T-helper 22 cell (primary cell): ENCODE measurements at places on chromosomes 3 and 15.

- no peak for DNase-seq
Measured at GRCh38 chr15:58548308-58549012, 116.7 kb downstream of the LIPC start.

- DNase-seq, result no peak
Measured at GRCh38 chr3:151351219-151351618, 21.9 kb upstream of the P2RY13 start.

DNA sequence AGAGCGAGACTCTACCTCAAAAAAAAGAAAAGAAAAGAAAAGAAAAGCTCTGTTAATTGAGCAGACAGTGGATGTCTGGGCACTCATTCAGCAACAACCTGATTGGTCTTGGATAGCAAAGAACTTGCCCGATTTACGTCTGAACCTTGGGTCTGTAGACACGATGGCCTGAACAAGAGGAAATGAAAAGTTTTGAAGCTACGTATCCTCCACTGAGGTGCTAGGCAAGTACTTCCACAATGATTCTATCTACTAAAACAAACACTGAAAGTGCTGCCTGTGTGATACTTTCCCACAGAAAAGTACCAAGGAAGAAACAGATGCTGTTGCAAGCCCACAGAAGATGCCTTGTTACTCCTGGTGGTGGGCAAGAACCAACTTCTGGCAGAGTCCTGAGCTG is 21.8 kb upstream of the MUSTN1 start:
- no peak for DNase-seq

GRCh38 chr15:60673166-60673565 is 194.2 kb upstream of the ICE2 start:
- DNase-seq, result no peak

DNA sequence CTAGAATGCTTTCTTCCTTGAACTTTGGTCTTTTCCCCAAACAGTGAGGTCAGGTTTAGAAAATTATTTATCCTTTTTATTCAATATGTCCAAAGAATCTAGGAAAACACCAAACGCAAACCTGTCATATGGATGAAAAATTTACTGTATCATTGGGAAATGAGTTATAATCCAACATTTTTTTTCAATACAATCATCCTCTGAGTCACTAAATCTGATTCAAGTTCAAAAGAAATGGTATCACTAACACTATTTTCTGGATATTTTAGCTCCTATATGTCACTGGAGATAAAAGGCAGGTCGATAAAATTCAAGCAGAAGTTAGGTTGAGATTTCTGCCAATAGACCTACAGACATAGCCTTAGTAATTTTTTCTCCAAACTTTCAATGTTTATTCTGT is 591.6 kb upstream of the AGTR1 start:
- DNase-seq, result no peak

DNA sequence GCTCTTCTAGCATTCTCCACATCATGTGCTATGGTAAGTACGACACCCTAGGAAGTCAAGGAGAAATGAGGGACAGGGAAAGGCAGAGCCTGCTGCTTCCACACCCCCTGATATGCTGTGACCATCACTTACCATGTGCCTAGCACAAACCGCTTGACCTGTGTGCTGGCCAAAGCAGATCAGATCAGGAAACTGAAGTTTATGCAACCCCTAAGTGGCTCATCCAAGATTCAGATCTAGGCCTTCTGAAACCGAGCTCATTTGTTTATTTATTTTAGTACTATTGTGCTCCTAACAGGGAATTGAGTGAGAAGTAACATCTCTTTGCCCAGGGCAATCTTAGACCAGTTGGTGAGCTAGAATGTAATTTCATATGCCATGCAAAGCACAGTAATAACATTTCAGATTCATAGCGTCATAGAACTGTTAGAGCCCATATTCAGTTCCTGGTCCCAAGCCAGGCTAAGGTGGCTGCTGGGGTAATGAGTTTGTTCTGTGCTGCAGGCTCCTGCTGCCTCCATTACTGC is at the start of gene RTP2:
Gene RTP2 (minus strand): TSS at position 51 of the 527 bp plus-strand sequence. CDS start 429 bp downstream, outside the sequence.
- no peak for DNase-seq

GRCh38 chr15:33946152-33946551 is 22.1 kb upstream of the CHRM5 start:
- no peak for DNase-seq

- no peak for DNase-seq
Measured at GRCh38 chr3:192487033-192487432, 240.3 kb downstream of the FGF12 start.

DNA sequence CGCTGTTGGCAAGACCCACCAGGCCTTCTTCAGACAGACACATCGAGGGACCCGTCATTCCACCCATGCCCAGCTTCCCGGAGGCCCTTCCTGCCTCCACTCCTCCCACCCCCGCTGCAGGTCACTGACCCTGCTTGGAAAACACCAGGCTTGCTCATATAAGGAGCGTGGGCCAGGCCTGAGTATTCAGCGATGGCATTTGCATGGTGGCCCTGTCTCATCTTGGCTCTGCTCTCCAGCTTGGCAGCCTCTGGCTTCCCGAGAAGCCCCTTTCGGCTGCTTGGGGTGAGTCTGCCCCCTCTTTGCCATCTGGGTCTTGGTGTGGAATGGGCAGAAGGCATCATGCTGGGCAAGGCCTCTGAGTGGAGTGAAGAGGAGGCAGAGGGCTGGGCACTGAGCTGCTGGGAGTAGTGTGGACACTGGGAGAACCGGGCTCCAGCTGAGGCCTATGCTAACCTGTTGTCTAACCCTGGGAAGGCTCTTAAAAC is at the start of gene ITIH3:
Gene ITIH3 (plus strand): TSS at position 185 of the 488 bp plus-strand sequence. CDS start 8 bp downstream, at position 193.
- DNase-seq, result no peak

GRCh38 chr3:3240986-3241385 is 61.5 kb upstream of the CRBN start:
- no peak for DNase-seq

DNA sequence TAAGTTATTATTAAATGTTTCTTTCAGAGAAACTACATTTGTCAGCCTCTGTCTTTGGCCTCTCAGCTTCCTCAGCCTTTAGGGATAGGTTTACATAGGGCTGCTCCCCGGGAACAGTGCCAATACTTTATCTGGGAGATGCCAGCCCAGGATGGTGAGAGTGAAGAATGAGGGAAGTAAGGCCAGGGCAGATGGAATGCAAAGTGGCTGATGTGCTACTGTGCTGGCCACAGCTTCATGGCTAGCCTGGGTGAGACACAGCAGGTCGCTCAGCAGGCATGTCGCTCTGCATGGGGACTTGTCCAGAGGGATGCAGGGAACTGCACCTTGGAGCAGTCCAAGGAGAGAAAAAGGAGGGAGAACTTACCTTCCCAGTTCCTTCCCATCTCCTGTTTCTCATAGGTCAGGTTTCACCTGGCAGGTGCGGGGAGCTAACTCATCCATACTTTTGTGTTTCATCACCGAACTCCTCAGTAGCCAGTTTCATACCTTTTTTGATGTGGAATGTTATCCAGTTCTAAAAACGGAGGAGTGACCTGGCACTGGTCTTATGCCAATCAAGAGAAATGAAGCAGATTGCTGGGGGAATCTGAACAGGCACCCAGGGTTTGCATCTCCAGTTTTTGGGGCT is 30.9 kb upstream of the C15orf39 start:
- no peak for DNase-seq

GRCh38 chr3:72259755-72260587 is 475.0 kb upstream of the PROK2 start:
- DNase-seq, result no peak
